ENCODE measurements at places on chromosomes 4 and X.

- no peak for DNase-seq
Observed at GRCh38 chr4:140240237-140240636, 86.3 kb upstream of the MAML3 start.

DNA sequence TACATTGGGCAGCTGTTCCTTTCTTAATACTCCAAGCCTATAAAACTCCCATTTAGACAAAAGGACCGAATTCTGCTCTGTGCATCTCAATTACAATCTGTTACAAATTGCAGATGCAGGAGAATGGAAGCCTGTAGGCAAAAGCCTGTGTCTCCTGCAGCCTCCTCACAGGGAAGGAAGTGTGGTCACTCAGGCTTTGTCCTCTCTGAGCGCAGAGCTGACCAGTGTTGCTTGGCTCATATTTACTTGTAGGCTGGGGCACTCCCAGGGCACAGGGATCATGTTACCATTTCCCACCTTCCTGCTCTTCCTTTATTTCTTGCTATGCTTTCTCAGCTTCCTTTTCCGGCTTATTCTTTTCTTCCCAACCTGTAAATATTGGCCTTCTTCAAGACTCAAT lies 15.7 kb downstream of the SUPT20HL2 start:
- no peak for DNase-seq

- no peak for DNase-seq
Observed at GRCh38 chr4:53477038-53477565, 99.7 kb downstream of the FIP1L1 start.

- DNase-seq: no peak
Observed at GRCh38 chr4:89995814-89996213, 101.2 kb downstream of the MMRN1 start.

- DNase-seq: peak; percentile 18
Observed at GRCh38 chr4:2065106-2065930, 6.2 kb downstream of the NAT8L start.

DNA sequence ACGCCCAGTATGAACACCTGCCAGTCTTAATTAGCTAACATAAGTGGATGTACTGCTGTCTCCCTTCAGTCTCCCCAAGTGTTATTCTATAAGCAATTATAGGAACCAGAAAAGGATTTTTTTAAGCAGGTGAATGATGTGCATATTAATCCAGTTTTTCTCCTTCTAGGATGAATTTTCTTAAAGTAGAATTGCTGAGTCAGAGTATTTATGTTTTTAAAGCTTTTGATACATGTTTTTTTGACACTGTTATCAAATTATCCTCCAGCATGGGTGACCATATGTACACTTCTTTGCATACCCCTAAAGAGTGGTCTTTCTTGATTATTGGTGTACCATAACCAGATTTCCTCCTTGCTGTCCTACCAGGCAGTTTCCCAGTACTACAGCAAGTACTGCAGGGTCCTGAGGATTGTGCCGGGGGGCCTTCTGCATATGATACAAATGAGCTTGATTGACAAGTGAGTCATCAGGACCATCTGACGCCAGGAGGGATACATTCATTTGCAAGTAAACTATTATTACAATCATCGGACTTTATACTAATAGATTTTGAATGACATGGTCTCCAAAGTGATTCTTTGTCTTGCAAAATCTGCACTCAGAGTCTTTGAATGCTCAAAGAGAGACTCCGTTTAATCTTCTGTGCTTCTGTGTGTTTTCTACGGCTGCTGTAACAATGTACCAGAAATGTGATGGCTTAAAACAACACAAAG lies 10.7 kb upstream of the PCYT1B start:
- DNase-seq: no peak

GRCh38 chr4:102620697-102621497 lies 119.7 kb downstream of the NFKB1 start:
- no peak for DNase-seq

DNA sequence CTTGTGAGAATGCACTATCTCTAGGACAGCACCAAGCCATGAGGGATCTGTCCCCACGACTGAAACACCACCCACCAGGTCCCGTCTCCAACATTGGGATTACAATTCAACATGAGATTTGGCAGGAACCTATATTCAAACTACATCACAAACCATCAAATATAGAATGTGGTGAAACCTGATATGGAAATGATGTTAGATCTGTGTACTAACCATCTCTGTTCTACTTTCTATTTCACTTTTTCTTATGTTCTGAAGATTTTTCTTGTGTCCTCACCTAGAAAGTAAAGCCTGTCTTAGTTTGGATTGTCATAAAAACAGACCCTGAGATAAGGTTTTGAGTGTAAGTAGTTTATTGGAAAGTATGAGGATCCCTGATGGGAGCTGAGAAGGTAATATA lies 37.8 kb upstream of the TACR3 start:
- DNase-seq: no peak

DNA sequence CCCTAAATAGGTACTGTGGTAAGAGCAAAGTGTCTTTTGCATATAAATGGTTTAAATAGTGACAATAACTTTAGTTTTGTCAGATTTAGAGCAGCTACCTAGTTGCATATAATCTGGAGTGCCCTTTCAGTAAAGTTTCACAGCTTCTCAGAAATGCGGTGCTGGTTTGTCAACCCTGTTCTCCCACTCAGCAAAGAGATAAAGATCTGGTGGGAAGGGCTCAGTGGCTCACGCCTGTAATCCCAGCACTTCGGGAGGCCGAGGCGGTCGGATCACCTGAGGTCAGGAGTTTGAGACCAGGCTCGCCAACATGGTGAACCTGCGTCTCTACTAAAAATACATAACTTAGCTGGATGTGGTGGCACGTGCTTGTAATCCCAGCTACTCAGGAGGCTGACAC lies 45.6 kb upstream of the TENM3 start:
- DNase-seq: no peak

DNA sequence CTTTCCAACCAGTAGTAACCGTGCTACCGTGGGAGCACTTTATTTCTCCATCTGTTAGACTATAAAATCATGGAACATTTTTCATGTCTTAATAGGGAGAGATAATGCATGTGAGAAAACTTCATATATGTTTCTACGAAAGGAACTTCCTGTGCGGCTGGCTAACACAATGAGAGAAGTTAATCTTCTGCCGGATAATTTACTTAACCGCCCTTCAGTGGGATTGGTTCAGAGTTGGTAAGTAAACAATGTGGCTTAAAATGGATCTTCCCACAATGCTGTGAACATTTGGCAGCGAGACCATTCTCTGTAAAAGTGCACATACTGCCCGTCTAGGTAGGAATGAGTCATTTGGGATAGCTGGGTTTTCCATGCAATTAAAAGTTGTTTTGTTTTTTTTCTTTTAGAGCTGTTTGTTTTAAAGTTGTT lies 29.6 kb downstream of the PDK3 start:
- no peak for DNase-seq

DNA sequence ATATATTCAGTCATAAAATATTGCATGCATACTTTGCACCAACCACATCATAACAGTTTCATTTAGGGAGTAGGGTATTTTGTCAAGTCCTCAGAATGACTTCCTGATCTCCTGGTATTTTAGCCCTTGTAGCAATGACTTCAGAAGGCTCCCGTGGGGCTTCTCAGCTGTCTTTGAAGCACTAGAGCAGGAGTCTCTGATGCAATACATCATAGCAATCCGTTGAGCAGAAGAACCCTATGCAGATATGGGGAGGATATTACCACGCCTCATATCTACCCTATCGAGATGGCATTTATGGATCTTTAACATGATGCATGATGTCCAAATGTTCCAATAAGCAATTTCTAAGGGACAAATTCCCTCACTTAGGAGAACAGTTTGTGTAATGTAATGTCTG lies 373.7 kb upstream of the FTHL17 start:
- DNase-seq: no peak

- no peak for DNase-seq
Observed at GRCh38 chrX:24080704-24081103, 25.9 kb downstream of the EIF2S3 start.

DNA sequence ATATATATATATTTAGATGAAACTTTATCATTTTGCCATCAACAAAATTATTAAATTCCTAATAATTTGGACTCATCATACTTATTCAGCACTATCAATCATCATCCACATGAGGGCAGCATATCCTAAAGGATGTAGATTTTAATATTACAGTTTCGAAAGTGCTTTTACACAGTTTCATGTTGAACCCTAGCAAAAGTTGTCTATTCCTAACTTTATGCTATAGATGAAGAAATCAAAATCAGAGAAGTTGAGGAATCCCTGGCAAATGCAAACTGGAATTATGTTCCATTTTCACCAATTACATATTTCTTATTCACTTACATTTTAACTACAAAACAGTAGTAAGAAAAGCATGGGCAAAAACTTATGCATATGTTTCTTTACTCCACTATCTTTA lies 36.6 kb upstream of the UGT2A1 start:
- no peak for DNase-seq

GRCh38 chr4:7661846-7662506 lies 227.2 kb upstream of the PSAPL1 start:
- DNase-seq: peak; percentile 5
